Activated CD8-positive, alpha-beta memory T cell treated with anti-CD3 and anti-CD28 coated beads for 4 hours (primary cell): ENCODE measurements at places on chromosomes 5 and 9.

DNA sequence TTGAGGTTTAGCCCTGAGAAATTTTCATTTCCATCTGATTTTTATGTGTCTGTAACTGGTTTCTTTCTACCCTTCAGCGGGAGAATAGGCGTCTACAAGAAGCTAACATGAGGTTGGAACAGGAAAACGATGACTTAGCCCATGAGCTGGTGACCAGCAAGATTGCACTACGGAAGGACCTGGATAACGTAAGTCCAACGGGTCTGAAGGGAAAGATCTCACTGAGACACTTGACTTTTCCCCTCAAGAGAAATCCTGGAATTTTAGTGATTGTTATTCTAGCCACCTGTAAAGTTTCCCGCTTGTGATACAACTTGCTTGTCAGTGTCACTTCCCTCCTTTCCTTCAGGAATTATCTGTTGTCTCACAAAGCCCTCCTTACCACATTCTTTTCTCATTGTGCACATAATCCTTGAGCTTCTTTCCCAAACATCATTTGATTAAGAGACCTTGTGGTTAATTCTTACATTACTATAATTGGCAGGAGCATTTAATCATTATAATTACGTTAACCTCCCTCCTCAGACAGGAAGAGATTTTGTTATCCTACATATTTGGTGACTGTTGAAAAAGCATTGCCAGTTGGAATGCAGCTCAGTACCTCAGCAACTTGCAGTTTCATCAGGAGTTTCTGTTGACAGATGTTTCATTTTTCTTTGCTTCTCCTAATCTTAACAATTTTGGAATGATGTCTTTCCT, 56.9 kb downstream of the GPR21 start:
- DNase-seq = no peak

- DNase-seq = no peak
Observed at GRCh38 chr5:174173766-174174165, 128.3 kb downstream of the NSG2 start.

DNA sequence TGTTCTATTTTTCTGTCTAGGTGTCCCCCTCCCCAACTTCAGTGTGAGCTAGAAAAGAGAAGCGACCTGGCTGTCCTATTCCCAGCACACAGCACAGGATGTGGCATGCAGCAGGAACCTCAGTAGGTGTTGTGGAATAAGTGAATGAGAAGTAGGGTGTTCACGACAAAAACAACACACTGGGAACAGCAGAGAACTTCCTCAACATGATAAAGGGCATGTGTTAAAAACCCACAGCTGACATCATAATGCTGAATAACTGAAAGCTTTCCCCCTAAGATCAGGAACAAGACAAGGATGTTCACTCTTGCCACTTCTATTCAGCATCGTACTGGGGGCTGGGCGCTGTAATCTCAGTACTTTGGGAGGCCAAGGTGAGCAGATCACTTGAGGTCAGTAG, 155.6 kb upstream of the ZNF618 start:
- no peak for DNase-seq

DNA sequence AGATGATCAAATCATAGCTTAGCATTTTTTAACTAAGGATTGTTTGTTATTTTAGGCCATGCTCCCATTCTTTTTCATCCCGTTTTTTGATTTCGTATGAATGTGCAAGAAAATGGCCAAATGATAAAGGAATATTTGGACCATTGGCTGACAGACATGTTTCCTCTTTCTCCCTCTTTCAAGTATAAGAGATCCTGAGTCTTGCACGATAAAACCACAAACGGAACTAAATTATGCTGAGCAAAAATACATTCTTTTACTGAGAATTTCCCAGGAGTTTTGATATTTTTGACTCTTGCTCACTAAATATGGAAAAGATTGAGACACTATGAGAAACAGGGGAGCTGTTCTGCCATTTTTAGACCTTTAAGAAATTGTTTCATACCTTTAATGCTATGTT, 90.4 kb upstream of the KLF9 start:
- DNase-seq = no peak

DNA sequence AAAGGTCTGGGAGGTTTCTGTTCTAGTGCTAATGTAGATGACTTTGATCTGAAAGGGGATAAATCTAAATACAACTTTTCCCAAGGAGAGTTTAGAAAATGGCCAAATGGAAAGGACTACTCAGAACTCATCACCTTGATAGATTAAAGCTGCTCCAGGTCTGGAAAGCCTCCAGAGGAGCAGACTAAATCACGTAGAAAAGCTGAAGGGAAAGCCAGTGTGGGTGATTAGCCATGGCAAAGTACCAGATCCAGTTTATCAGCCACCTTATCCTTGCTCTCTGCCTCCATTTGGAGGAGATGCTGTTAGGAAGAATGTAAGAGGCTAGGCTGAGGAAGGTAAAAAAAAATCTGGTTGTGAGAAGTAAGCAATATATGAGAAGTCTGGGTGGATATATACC, 120.7 kb upstream of the RAI14 start:
- DNase-seq = no peak

GRCh38 chr5:101942321-101942882, 353.7 kb downstream of the SLCO4C1 start:
- no peak for DNase-seq

- DNase-seq = no peak
Observed at GRCh38 chr9:122334916-122335315, 35.9 kb upstream of the PTGS1 start.

GRCh38 chr5:171483551-171484135, 64.2 kb downstream of the FGF18 start:
- no peak for DNase-seq

- no peak for DNase-seq
Observed at GRCh38 chr5:154647114-154647760, 107.9 kb upstream of the LARP1 start.

DNA sequence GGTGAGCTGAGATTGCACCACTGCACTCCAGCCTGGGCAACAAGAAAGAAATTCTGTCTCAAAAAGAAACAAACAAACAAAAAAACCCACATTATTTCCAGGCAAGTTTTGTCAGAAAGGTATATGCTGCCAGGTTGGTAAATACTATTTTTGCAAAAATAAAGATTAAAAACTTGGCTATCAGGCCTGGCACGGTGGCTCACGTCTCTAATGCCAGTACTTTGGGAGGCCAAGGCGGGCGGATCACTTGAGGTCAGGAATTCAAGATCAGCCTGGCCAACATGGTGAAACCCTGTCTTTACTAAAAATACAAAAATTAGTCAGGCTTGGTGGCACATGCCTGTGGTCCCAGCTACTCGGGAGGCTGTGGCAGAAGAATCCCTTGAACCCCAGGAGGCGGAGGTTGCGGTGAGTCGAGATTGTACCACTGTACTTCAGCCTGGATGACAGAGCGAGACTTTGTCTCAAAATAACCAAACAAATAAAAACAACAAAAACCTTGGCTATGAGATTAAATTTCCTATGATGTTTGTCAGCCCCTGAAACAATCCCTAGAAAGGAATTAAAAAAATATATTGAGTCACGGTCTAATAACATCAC, 22.7 kb downstream of the AGXT2 start:
- DNase-seq = no peak

GRCh38 chr9:117284414-117284813, 130.4 kb downstream of the ASTN2 start:
- no peak for DNase-seq

DNA sequence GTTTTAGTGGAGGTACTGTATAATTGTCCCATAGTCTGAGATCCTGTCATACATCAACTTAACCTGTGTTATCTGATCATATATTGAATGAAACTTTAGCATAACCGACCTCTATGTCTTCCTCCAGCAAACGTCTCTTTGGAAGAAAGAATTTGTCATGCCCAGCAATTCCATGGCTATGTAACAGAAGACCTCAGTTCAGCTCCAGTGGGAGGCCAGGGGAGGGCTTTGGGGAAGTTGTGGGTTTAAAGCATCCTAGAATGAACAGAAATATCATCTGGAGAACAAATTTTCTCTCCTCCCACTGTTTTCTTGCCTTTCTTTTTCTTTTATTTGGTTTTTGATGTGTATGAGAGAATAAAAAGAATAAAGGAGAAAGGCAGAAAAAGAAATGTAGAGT, 164.5 kb downstream of the GAS1 start:
- no peak for DNase-seq
